ENCODE measurements at places on chromosomes 6 and 20.

DNA sequence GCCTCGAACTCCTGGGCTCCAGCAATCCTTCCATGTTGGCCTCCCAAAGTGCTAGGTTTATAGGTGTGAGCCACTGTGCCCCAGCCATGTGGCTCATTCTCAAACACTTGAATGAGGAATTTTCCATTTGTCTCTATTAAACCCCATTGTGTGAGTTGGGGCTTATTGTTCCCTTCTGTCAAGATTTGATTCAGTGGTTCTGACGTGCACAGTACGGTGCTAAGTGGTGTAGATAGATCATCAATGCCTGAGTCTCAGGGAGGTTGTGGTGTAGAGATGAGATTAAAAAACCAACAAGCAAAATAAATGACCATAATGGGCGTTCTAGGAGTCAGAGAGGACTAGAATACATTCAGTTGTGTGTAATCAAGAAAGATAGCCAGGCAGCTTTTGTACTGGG, 335.6 kb downstream of the PRL start:
- no peak for DNase-seq

DNA sequence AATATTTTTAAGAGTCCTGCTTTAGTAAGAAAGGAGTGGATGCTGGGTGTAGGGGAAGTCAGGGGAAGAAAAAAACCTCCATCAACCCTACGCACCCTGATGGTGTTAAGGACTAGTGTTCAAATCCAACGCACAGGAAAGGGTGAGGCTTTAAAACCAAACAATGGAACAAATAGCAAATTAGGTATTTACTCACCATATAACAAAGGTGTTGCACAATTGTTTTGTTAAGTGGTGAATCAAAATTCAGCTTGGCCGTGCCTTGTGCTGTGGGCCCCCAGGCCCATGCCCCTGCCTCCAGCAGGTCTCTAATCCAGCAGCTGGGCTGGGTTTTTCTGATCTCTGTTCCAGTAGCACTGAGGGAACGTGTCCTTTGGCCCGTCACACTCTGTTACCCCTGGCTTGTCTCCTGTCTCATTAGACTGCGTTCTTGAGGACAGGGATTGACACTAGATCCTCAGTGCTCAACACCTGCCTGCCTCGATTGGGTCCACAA, 11.8 kb downstream of the FAM83D start:
- DNase-seq: no peak

GRCh38 chr6:89640804-89641203, 2.3 kb upstream of the LYRM2 start:
- no peak for DNase-seq

GRCh38 chr20:61173961-61174725, 77.9 kb upstream of the CDH4 start:
- no peak for DNase-seq

DNA sequence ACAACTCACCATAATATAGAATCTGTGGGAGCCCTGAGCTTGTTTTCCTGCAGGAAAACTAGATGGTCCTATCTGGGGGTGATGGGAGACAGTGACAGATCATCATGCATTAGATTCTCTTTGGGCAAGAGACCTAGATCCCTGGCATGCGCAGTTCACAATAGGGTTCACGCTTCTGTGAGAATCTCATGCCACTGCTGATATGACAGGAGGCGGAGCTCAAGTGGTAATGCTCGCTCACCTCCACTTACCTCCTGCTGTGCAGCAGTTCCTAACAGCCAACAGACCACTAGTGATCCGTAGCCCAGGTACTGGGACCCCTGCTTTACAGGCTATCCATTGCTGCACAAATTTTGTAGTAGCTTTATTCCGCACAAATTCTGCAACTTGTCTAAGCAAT, 84.5 kb downstream of the HIVEP2 start:
- DNase-seq: no peak

DNA sequence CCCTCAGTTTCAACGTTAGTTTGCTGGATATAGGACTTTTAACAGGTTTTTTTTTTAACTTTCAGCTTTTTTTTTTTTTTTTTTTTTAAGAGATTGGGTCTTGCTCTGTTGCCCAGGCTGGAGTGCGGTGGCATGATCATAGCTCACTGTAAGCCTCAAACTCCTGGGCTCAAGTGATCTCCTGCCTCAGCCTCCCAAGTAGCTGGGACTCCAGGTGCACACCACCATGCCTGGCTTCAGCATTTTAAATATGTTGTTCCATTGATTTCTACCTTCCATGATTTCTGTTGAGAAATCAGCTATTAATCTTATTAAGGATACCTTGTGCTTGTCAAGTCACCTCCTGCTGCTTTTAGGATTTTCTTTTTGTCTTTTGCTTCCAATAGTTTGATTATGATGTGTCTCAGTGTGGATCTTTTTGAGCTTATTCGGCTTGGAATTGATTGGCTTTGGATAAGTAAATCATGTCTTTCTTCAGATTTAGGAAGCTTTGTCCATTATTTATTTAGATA, 52.0 kb downstream of the CDYL start:
- DNase-seq: no peak

All from activated T-cell treated with anti-CD3 and anti-CD28 coated beads for 48 hours (primary cell).